ENCODE measurements at places on chromosomes 5 and 9.
A peak's percentile ranks its signal among the peaks of the same experiment; 100 is the strongest.

DNA sequence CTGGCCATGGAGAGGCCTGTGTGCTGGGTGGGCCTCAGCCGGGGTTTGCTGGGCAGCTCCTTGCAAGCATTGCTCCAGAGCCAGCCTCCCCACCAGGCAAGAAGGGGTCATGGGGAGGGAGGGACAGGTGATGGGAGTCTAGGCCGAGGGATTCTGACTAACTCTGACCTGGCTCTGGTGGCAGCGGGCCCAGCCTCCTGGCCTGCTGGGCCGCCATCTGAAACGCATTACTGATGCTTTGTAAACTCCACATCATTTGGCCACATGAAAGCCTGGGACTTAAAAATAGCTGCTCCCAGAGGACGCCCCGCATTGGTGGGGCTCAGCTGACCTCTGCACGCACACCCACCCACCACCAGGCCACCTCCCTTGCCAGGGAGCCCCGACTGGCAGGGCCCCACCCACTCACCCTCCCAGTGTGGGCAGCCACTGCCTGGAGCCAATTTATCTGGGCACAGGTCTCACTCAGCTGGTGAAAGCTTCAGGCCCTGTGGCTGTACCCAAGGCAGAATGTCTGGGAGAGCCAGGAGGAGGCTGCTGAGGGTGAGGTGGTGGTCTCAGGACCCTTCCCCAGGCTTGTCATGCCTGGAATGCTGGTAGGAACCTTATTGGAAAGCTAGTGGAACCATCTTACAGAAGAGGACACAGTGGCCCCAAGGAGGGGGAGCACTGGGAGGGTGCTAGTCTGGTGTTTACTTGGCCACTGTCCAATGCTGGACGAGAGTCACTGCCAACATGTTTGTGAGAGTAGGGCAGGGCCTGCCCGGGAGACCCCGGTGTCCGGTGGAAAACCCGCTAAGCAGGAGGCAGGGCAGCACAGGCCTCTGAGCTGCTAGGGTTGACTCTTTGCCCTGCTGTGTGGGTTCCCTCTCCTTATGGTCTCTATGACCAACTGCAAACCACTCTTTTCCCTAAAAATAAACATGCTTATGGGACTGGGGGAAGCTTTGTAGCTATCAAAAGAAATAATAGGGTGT lies 10.8 kb downstream of the TCF7 start:
- peak; percentile 1 for DNase-seq

- no peak for DNase-seq
Measured at GRCh38 chr5:180070756-180071530, 616 bp downstream of the RNF130 start.

DNA sequence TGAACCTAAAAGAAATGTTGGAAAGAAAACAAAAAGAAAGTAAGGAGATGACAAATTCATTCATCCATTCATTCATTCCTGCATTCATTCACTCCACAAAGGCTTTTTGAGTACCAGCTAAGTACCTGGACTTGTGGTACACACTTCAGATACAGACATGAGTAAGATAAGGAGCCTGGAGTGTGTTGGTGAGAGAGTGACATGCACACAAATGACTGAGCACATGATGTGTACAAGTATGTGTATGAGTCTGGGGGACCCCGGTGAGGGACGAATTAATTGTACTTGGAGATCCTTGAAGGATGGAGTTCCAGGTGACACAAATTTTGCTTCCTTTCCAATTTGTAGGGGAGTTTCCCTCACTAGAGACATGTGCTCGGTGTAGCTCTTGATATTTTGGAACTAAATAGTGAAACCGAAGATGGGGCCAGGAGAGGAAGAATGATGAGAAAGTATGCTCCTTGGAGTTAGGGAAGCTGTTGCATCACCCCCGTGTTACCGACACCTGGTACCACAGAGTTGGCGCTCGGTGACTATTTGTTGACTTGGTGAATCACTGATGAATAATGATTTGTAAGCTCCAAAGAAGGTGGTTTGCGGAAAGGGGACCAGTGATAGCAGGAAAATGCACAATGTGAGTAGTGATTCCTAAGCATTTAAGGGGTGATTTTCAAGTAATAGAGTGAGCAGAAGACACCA lies 509.8 kb downstream of the CCDC171 start:
- DNase-seq, result no peak

GRCh38 chr5:90351101-90351500 lies 58.5 kb downstream of the CETN3 start:
- no peak for DNase-seq

- no peak for DNase-seq
Measured at GRCh38 chr5:5481206-5481605, 58.7 kb downstream of the ICE1 start.

Data from SHP77 (cell line).